ENCODE measurements at places on chromosomes 2 and 18.

DNA sequence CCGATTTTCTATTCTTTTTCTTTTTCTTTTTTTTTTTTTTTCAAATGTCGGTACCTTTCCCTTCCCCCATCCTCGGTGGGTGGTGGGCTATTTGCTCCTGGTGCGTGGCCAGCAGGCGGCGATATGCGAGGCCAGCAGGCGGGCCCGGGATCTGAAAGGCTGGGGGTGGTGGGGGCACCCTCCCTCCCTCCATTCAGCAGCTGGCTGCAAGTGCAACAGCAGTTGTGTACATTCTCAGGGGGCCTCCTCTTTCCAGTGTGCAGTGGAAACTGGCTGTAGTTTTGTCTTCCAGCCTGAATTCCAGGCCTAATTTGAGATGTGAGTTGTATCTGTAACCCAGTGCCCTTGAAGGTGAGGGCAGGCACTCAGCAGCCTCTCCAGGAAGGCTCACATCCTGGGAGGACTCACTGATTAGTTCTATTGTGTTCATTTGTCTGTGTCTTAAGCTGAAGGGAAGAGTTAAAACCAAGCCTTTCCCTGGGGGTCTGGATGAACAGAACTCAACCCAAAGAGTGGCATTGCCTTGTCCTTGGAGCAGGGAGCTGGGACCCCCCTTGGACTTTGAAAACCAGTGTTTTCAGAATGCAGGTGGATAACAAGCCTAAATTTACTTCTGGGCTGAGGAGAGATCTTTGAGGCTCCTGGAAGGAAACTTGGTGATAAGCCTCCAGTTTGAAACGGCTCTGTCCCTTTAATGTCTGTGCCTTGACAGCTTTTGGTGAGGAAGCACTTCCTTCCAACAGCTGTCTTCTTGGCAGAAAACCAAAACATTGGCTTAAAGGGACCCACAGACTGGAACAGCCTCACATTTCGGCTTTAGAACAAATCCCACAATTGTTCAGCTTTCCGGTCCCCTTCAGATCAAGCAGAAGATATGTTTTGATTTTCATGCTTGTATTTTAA is 3.3 kb downstream of the MYCN start:
- peak; percentile 36 for DNase-seq

GRCh38 chr2:102116630-102117471 is 25.7 kb upstream of the IL1R1 start:
- no peak for DNase-seq

DNA sequence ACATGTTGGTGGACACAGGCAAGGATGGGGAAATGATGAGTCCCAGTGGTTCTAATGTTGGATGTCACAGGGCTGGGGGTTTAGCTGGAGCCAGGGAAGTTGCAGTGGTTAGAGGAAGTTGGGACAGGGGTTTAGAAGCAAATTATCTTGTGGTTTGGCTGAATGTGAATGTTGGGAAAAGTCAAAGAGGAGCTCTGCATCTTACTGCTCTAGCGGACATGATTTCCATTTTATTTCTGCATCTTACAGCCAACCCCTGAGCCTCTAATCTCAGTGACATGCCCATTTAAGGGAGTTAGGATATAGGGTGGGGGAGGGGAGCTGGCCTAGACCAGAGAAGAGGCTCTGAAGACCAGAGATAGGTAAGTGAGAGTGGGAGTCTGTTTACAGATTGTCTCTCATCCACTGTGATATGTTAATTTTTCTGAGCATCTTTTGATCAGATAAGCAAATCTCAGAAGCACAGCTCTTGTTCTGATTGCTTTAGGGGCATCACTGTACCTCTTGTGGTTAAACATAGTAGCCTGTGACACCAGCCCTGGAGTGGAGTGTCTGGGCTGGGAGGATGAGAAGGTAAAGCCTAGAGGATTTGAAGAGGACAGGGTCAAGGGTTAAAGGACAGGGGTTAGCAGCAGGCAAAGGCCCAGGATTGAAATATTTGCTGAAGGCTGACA is 43.6 kb downstream of the SETBP1 start:
- DNase-seq: no peak

DNA sequence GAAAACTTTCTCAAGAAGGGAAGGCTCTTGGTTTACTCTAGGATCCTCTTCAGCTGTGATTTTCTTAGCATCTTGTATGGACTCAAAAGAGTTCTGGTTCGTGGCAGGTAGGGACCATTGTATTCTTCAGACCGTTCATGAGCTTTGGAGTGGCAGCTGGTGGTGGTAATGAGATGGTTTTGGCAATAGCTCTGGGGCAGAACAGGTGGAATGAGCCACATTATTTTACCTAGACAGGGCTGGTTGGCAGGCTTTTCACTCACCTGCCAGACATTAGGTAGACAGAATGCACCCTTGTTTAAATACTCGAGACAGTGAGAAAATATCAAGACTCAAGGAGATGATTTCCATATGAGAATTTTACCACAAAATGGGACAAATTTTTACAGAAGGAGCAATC is 26.2 kb upstream of the MGAT5 start:
- no peak for DNase-seq

DNA sequence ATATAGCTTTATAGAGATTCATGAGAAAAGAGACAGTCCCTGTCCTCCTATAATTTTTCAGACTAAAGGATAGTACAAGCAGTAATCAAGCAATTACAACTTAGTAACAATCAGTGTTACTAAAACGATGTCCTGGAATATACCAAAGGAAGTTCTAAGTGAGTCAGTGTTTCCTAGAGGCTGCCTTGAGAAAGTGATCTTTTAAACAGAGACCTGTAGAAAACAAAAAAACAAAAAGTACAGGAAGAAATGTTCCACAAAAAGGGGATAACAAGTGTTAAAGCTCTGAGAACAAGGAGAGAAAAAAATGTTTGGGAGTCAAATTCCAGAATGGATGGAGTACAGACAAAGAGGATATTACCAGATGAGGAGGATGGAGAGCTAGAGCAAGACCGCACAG is 556.4 kb downstream of the ERBB4 start:
- no peak for DNase-seq

DNA sequence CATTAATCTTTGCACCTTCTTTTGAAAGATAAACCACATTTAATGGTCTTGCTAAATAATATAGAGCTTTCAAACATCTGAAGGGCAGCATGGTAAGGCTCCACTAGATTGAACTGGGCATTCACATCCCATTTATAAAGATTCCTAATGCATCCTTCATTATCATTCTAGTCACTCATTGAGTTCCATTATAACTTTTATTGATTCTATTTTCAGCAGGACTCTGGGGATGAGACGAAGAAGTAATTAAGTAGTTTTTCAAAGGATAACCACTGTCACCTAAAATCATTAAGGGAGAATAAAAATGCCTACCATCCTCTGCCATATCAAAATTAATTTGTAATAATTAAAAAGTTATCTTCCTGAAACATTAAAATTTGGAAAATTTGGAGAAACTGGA is 60.2 kb upstream of the CTNNA2 start:
- DNase-seq: no peak

- no peak for DNase-seq
These were observed 241.2 kb upstream of the KCNJ3 start for GRCh38 chr2:154457286-154457685.

GRCh38 chr2:127014630-127015029 is 92.3 kb downstream of the BIN1 start:
- no peak for DNase-seq

GRCh38 chr2:191304939-191305875 is 60.0 kb downstream of the MYO1B start:
- DNase-seq: no peak

- DNase-seq: no peak
These were observed 232.9 kb downstream of the GULP1 start for GRCh38 chr2:188524519-188525113.

- peak; percentile 40 for DNase-seq
These were observed 501.0 kb downstream of the EIPR1 start for GRCh38 chr2:2876331-2877221.

- no peak for DNase-seq
These were observed 502.3 kb upstream of the HS6ST1 start for GRCh38 chr2:128821010-128821409.
